ENCODE measurements at places on chromosomes 6 and 20. TPM values are rescaled to one million over a fixed set of nuclear protein-coding genes. Genes with fewer than 3 reads are reported as not detected.

DNA sequence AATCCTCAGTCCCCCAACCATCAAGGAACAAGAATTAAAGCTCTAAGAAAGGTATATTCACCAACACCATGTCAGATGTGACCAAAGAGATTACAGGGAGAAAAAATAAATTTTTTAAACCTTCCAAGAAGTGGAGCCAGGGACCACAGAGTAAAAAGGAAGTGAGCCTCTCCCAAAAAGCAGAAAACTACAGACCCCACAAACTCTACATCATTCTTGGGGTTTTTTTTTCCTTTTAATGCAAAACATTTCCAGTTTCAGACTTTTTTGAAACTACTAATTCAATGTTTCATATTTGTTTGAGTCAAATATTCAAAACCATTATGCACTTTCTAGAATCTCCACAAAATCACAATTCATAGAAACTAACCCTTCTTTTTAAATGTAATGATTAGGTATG is 6.8 kb upstream of the IL17F start:
- DNase-seq: no peak

GRCh38 chr6:27332692-27333641 is 20.9 kb upstream of the POM121L2 start:
- no peak for DNase-seq

DNA sequence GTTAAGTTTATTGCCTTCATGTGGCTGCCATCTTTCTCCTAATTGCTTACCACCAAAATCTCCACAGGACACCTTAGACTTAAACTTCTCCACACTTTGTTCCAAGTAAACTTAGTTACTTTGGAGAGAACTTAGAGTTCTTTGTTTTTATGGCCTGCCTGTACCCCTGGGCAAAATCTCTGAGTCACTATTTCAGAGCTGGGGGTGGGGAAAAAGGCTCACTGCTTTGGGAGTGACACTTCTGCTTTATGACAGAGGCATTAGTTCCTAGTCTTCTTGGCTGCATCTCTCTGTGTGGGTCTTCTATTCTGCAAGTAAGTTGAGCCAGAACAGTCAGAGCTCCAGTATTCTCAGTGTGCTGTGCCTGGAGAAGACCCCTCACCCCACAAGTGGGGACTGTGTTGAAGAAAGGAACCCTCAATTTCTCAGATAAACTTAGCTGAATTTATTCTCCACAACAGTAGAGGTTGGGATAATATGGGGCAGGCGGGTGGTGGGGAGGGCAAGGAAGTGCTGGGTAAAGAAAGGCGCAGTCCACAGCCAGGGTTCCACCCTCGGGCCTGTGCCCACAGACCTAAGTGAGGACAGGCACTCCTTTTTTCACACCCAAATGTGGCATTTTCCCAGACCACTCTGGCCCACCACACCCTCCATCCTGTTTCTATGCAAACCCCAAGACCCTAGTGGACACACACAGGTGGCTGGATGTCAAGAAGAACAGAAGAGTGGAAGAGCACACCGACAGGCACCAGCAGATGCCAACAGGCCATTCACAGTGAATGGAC is 636.6 kb upstream of the MAN1A1 start:
- DNase-seq: no peak

DNA sequence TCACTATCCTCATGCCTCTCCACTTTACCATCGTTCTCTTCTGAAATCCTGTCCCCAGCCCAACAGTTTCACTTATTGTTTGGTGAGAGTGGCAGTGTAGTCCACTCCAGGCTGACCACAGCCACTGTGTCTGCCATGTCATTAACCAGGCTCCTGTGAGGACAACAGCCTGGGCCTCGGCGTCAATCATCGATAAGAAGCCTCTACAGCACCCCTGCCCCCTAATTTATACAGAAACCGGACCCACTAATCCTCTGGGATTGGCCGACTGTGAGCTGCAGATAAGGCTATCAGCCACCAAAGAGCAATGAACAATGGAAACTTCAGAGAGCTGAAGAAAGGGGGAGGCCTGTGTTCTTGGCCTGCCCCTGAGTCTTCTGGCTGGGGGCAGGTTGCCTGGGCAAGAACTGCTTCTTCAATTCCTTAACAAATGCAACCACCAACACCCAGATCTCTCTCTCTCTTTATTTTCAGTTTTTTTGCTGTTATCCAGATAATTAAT is 3.4 kb downstream of the EGFL8 start:
- no peak for DNase-seq

GRCh38 chr20:62409931-62410745 is 3.1 kb upstream of the CABLES2 start:
- no peak for DNase-seq

DNA sequence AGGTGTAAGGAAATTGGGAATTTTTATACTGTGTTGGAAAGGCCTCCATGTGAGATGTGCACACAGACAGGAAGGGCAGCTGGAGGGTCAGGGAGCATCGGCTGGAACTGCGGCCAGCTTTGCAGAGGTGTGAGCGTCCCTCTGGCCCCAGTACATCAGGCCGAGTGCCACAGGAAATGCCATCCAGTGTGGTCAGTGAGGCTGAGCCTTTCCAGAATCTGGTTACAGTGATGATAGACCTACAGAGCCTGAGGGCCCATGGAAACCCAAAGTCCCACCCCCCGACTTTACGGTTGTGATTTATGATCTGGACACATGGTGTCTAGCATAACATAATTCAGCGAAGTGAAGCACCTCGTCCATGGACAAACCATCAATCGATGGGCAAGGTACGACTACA is 137.3 kb upstream of the PDE10A start:
- DNase-seq: no peak

GRCh38 chr6:16632101-16632500 is 129.2 kb downstream of the ATXN1 start:
- DNase-seq: no peak

- no peak for DNase-seq
These were observed 11.4 kb upstream of the TSPYL4 start for GRCh38 chr6:116265041-116265829.

DNA sequence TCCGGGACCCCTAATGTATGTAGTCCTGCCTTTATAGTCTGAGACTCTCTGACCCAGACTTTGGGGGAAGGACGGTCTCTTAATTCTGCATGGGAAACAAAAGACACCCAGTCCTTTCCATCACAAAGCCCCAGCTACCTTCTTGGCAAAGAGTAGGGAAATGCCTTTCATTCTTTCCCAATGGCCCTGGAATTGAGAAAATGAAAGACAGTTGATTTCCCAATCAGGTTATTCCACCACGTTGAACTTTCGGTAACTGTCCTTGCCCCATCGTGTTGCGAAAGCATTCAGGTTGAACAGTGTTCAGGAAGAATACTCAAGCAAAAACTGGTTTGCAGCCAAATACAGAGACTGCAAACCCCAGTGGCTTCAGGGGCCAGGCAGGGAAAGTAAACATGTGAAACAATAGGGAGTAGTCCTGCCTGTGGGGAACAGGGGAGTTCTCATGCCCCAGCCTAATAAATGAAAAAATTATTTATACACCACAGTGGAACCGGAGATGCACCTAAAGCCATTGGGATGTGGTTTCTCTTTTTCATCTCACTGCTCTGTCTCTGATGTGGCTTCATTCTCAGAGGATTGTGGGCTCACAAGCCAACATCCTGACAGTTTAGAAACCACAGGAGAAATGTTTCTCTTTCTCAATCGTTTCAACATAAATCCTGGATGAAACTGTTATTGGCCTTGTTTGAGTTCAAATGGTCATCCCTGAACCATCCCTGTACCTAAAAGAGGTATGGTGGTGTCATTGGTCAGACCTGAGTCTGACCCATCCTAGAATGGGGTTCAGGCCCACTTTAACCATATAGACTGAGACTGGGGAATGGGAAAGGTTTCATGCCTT is 44.2 kb upstream of the SLC9A8 start:
- peak; percentile 84 for DNase-seq

GRCh38 chr6:46013639-46014038 is 2.0 kb downstream of the CLIC5 start:
- no peak for DNase-seq

- DNase-seq: no peak
These were observed 89.1 kb upstream of the E2F3 start for GRCh38 chr6:20312606-20313005.

- no peak for DNase-seq
These were observed 48.7 kb downstream of the NUDT3 start for GRCh38 chr6:34343806-34344205.

DNA sequence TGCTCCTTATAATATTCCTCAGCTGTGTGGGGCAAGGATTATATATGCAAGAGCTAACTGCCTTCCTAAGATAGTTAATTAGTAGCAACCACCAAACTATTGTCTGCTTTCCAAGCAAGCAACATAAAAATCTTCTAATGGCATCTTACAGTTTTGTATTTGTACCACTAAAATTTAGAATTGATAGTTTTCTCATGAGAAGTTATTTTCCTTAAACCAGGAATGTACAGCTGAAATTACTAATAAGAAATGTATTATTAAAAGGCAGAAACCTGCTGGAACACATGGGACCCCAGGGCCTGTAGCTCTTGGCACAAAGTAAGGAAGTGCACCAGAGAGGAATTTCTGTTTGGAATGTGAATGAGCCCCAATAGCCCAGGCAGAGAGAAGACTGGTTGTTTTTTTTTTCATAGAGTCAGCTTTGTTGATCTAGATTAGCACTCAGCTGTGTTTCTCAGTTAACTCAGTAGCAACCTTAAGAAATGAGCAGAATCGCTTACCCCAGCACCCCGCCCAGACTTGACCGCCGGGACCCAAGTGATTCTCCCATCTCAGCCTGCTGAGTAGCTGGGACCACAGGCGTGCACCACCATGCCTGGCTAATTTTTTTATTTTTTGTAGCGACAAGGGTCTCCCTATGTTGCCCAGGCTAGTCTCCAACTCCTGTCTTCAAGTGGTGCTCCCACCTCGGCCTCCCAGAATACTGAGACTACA is 2.6 kb downstream of the MGME1 start:
- DNase-seq: no peak

- no peak for DNase-seq
These were observed 19.9 kb upstream of the PREX1 start for GRCh38 chr20:48847498-48848205.

DNA sequence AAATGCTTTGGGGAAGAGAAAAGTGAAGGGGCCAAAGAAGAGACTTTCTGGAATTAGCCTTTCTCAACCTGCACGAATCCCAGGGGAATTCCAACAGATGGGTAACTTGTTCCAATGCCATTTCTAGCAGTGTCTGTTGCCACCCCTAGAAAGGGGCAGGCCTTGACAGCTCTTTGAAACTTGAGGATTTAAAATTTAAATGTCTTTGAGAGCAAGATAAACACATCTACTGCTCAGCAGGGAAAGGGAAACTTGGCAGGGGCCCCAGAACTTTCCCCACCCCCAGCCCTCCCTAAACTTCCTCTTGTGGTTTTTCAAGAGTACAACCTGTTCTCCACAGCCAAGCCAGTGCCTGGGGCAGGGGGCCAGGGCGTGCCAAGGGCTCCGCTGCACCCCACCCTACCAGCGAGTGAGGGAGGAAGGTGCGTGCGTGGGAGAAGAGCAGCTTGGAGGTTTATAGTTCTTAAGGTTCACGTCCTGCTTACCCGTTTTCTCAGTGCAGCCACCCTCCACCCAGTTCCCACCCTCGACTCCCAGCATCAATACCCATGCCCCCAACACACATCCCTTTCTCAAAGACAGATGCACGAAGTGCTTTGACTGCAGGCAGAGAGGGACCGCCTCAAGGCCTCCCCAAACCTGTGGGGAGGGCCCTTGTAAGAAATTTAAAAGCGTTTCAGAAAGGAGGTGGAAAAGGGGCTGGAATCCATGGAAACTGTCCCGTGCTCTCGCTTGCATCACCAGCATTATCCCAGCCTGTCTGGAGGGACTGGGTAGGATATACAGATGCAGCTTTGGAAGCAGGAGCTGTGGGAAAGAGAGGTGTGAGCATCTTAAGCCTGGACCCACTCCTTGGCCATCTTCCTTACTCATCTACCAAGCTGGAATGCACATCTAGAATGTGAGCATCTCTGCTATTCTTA is 4.5 kb upstream of the TAF8 start:
- DNase-seq: no peak

DNA sequence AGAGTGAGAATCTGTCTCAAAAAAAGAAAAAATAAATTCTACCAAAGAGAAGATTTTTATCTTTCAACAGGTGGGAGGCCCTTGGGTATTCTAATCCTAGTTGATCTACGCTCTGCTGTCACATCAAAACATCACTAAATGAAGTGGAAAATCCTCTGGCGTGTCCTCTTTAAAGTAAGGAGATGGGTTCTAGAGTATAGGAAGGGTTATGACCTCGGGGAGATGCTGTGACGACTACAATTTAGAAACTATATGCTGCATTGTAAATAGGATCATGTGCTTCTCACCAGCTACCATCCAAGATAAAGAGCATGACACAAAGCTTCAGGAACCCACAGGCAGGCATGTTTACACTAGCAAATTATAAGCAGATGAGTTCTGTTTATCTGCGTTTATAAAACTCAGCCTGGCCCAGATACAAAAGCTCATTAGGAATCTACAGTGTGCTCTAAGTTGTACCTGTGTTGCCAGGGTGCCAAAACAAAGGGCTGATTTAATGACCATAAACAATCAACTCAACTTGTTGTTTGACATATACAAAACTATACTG is 197.1 kb upstream of the PLN start:
- DNase-seq: no peak

- no peak for DNase-seq
These were observed 14.5 kb downstream of the RMND1 start for GRCh38 chr6:151437401-151437800.

DNA sequence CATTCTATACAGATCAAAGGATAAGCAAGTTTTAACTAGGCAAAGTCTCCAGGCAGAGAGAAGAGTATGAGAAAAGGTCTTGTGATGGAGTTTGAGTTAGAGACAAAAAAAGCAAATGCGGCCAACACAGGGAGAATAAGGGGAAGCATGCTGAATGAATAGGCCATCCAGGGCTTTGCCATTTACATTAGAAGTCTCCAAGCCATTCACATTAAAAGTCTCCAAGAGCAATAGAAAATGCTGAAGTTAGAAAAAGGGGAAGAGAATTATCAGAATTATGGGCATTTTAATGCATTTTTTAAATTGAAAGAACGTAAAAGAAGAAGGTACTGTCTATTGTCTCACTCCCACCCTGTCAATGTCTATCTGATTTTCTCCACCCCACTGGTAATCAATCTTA is 49.4 kb downstream of the PDSS2 start:
- no peak for DNase-seq

GRCh38 chr6:154981079-154981870 is 13.8 kb upstream of the TIAM2 start:
- DNase-seq: no peak

- DNase-seq: no peak
These were observed at the start of gene RGL2 for GRCh38 chr6:33298773-33299236. RGL2 (minus strand) TSS chr6:33298942; CDS start chr6:33298610, 332 bp downstream.

The ITCH gene
- total RNA-seq: 39.1 TPM

The PRL gene
- not detected for total RNA-seq

The SAYSD1 gene
- total RNA-seq: 16.7 TPM

The CENPQ gene
- total RNA-seq: 5.8 TPM

The BNIP5 gene
- not detected for total RNA-seq

The MTFR2 gene
- 6.4 TPM for total RNA-seq

The SH3BGRL2 gene
- total RNA-seq: 19.2 TPM

The CDH4 gene
- total RNA-seq: 11.9 TPM

The CRIP3 gene
- not detected for total RNA-seq

The ZC3H12D gene
- not detected for total RNA-seq

The EDN3 gene
- total RNA-seq: not detected

The LPA gene
- not detected for total RNA-seq

The PAX1 gene
- total RNA-seq: not detected

The SPINT3 gene
- total RNA-seq: not detected
